ENCODE measurements at places on chromosomes 7 and 10. TPM values are rescaled to one million over a fixed set of nuclear protein-coding genes. Genes with fewer than 3 reads are reported as not detected.
A peak's percentile ranks its signal among the peaks of the same experiment; 100 is the strongest.

- no peak overlapping the region for H3K4me3 ChIP-seq
- H3K27ac ChIP-seq = no peak overlapping the region
- no peaks in the 10 kb centered on the region for H3K27me3 ChIP-seq
- peaks cover 7% of the 10 kb centered on the region for H3K4me1 ChIP-seq
- DNase-seq = no peak
- no peaks in the 10 kb centered on the region for H3K36me3 ChIP-seq
Measured at GRCh38 chr7:47563521-47563920, 18.4 kb downstream of the TNS3 start.

DNA sequence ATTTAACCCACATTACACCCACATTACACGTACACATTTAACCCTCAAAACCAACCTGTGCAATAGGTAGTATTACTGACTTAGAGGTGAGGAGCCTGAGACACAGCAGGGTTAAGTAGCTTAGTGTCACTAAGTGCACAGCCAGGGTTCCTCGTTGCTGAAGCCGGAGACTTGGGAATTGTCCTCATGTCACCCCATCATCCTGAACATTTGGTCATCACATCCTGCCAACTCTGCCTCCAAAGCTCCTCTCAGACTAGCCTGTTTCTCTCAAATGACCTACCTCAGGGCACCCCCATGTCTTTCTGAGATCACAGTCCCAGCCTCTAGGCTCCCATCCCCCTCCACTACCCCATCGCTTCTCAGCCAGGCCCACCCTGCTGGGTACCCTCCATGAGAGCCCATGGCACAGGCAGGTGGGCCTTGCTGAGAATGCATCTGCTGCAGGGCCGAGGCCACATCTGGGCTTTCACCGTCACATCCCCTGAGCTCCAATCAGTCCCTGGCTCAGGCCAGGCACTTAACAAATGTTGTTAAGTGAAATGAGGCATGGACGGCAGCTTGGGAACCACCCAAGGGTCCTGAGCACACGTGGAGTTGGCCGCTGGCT, 21.1 kb upstream of the PCBD1 start:
- no peak overlapping the region for H3K4me3 ChIP-seq
- H3K27ac ChIP-seq = no peak overlapping the region
- H3K4me1 ChIP-seq = no peaks in the 10 kb centered on the region
- peaks cover 7% of the 10 kb centered on the region for H3K27me3 ChIP-seq
- H3K36me3 ChIP-seq = no peaks in the 10 kb centered on the region

DNA sequence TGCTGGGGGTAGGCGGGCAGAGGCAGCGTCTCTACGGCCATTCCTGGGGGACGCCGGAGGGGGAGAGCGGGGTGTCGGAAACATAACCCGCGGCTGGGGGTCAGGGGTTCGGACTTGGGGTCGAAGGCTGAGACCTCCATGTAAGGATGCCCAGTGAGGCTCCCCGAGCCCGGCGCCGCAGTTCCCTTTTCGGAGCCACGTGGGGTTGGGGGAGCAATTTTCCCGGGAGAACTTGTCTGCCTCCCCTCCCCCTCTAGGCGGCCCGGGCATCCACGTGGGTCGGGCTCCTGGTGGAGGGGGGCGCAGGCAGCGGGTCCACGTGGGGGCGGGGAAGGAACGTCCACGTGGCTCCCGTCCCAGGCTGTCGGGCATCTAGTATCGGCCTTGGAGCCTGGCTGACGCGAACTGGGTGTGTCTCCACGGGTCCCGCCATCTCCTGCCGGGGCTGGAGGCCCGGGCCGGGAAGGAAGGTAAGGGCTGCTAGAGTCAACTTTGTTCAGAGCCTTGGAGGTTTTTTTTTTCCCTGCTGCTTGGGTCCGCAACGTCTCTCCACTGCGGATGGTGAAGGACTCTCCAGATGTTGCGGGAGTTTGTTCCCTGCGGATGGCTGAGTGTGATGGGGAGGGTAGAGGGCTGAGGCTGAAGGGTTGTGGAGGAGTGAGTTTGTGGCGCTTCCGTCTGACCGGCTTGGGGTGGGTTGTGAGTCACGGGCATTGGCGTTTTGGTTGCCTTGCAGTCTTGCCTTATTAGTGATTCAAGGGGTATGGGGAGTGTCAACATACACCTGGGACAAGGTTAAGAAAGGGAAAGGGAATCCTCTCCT, 744 bp downstream of the PPRC1 start:
- peaks cover 40% of the 10 kb centered on the region for H3K4me1 ChIP-seq
- H3K4me3 ChIP-seq = peak overlapping the region; percentile 98
- H3K36me3 ChIP-seq = peaks cover 9% of the 10 kb centered on the region
- peak overlapping the region; percentile 96 for H3K27ac ChIP-seq
- DNase-seq = peak; percentile 87

GRCh38 chr10:86652361-86653202, 1.8 kb upstream of the OPN4 start:
- peaks cover 23% of the 10 kb centered on the region for H3K4me1 ChIP-seq
- H3K36me3 ChIP-seq = no peaks in the 10 kb centered on the region
- peak; percentile 46 for DNase-seq
- H3K4me3 ChIP-seq = no peak overlapping the region
- no peak overlapping the region for H3K27ac ChIP-seq

GRCh38 chr10:42990016-42990720, 86.7 kb upstream of the RET start:
- peak; percentile 63 for DNase-seq
- no peak overlapping the region for H3K27ac ChIP-seq
- H3K4me1 ChIP-seq = no peaks in the 10 kb centered on the region
- H3K36me3 ChIP-seq = no peaks in the 10 kb centered on the region

The PLA2G12B gene
- not detected for total RNA-seq

The C10orf53 gene
- total RNA-seq = not detected
